ENCODE measurements at places on chromosomes 7 and 10.
A peak's percentile ranks its signal among the peaks of the same experiment; 100 is the strongest.

GRCh38 chr7:48101968-48102367 lies 12.9 kb downstream of the UPP1 start:
- DNase-seq = no peak

DNA sequence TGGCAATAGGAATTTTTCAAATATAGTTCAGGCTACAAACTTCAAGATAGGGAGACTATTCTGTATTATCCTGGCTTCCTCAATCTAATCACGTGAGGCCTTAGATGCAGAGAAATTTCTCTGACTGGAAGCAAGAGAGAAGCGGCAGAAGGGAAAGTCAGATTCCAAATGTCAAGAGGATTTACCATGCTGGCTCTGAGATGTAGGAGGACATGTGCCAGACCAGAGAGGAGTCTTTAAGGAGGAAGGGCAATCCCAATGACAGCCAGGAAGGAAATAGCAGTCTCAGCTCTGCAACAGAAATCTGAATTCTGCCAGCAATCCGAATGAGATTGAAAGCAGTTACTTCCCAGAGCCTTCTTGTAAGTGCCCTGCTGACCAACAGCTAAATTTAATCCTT lies 57.4 kb downstream of the NUTM2E start:
- no peak for DNase-seq

- DNase-seq = peak; percentile 67
Measured at GRCh38 chr7:50921114-50921813, 138.6 kb upstream of the GRB10 start.

DNA sequence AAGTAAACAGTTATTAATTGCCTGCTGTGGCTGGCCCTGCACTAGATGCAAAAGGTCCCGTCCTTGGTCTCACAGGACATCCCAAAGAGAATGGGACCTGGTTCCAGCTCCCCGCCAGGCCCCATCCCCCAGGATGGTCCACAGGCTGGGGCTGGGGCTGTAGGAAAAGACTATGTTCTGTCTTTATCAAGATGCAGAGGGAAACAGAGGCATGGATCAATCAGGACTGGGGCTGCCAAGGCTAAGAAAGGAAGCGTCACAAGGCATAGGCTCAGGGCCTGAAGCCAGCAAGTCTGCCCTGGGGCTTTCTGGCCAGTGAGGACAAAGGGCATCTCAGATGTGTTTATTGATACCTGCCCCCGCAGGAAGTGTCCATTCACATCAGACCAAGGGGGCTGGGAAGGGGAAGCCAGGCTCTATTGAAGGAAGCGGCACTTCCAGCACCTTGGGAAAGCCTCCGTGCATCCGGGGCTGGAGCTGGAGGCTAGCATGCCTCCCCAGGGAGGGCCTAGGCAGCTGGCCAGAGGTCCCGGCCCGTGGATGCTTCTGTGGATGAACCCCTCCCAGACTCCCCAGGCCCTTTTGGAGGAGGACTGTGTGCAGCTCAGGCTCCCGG lies 5.8 kb downstream of the VSIR start:
- DNase-seq = no peak

GRCh38 chr10:128971374-128972035 lies 495.5 kb upstream of the MGMT start:
- no peak for DNase-seq

GRCh38 chr10:24041034-24041433 lies 167.9 kb upstream of the KIAA1217 start:
- DNase-seq = no peak

DNA sequence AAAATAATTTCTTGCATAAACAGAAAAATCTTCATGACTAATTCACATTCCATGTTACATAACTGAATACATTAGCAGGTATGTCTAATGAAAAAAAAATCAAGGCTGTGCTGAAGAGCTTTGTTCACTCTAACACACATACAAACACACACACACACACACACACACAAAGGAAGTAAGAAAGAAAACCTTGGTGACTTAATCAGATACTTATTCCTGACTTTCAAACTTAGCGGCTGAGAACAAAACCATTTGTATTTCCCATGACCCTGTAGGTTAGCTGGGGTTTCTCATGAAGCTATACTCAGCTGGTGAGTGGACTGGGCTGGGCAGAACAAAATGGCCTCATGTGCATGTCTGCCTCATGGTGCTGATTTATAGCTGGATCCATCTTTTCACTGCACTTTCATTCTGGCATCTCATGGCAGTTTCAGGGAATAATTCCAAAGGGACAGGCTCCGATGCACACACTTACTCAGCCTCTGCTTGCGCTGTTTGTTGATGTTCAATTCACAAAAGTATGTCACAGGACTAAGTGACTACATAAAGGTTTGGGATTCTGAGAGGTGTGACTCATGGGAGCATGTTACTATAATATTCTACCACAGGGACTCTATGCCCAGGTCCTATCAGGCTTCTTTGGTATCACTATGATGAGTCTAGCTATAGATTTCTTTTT lies 161.2 kb downstream of the PCLO start:
- no peak for DNase-seq

DNA sequence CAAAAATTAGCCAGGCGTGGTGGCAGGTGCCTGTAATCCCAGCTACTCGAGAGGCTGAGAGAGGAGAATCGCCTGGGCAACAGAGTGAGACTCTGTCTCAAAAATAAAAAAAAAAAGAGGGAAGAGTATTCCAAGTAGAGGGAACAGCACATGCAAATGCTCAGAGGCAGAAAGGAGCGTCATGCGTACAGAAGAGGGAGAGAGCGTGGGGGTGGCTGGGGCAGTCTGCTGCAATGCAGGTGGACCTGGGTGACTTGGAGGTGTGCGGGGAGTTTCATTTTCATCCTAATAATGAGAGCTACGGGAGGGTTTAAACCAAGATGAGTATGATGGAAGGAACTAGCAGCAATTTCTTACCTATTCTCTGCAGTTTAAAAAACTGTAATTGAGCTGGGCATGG lies 28.8 kb downstream of the CLIP2 start:
- DNase-seq = no peak

- no peak for DNase-seq
Measured at GRCh38 chr10:125123476-125124114, 36.8 kb downstream of the CTBP2 start.

- DNase-seq = no peak
Measured at GRCh38 chr10:114550756-114551635, 107.1 kb downstream of the ABLIM1 start.

DNA sequence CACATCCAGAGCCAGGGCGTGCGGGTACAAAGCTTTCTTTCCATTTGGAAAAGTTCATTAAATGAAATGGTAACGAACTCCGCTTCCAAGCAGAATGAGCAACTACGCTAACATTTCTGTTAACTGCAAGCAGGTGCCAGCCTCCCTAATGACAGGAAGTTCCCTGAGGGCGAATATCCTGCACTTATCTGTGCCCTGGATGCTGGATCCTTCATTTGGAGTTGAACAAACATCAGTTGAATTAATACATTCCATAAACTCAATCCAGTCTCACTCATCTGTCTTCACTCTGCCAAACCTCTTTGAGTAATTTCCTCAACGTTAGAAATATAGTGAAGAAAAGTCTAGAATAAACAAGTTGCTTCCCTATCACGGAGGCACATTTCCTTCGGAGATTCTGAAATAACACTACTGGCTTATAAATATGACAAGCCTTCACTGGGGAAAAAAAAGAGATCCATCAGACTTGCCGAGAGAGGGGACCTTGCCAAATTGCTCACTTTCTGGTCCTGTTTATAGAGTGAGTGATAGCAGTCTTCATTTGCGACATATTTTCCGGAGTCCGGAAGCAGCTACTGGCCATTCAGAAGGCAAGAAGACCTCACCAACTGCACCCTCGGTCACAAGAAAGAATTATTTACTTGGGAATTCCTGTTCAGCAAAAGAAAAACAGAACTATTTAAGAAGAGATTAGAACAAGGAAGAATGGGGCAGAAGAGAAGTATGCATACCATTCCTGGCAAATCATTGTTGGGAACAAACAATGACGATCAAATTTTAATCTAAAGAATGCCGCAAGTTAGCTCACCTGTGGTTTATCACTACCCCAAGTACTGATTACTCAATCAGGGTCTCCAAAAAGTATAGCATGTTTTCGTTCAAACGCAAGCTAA lies 196.4 kb downstream of the FAM107B start:
- DNase-seq = no peak

GRCh38 chr7:150973571-150974451 lies 4.3 kb downstream of the KCNH2 start:
- no peak for DNase-seq

DNA sequence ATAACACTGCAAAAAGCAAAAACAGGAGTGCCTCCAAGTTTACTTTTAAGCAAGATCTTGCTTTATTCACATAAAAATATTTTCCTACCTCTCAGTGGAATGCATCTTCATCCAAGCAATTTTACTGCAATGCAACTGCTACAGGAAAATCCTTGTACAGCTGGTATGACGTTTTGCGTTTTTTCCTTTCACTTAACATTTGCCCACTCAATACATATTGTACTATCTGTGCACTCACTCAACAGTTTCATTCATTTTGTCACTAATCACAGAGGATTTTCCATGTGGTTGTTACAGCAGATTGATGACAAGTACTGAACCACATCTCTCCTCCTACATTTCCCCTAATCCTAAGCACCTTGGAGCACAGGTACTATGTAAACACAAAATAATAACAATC lies 222.0 kb upstream of the IMMP2L start:
- no peak for DNase-seq

DNA sequence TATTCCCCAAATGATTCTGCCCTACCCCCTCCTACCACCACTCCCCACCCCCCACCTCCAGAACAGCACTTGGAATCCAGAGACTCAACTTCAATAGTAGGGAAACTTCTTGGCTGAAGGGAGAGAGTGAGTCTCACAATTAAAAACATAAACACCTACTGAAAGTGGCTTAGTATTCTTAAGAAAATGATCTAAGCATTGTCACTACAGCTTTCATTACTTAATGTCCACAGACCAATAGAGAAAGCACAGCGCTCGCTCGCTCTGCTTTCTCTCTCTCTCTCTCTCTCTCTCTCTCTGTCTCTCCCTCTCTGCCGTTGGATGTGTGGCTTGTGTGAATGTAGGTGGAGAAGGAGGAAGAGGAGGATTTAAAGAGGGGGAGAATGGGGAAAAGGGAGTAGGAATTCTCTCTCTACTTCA lies 1.5 kb upstream of the SEMA3A start:
- DNase-seq = no peak

GRCh38 chr7:152145853-152146466 lies 120.5 kb downstream of the GALNT11 start:
- DNase-seq = peak; percentile 22

DNA sequence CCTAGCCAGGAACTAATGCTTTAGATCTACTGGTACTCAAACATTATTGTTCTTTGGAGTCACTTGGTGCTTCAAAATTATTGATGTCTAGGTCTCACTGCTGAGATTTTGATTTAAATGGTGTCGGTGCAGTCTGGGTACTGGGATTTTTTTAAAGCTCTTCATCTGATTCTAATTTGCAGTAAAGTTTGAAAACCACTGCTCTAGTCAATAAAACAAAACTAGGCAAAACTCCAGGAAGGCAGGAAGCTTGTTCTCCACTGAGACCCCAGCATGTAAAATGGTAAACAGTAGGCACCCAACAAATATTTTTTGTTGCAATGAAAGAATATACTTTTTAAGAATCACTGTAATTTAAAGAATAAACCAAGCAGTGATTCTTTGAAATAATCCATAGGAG lies 49.7 kb downstream of the ADD3 start:
- DNase-seq = no peak

Data from stimulated activated CD4-positive, alpha-beta T cell treated with anti-CD3 and anti-CD28 coated beads, Interleukin-4, amount 100 ng/mL, for 4 hours (primary cell).